Stimulated activated CD8-positive, alpha-beta memory T cell treated with anti-CD3 and anti-CD28 coated beads, Interleukin-4, amount 100 ng/mL, for 48 hours (primary cell): ENCODE measurements at places on chromosomes 1 and 21.
A peak's percentile ranks its signal among the peaks of the same experiment; 100 is the strongest.

- DNase-seq = no peak
Measured at GRCh38 chr1:72601035-72601674, 318.8 kb upstream of the NEGR1 start.

GRCh38 chr1:16298653-16299052, 53.6 kb downstream of the FBXO42 start:
- DNase-seq = no peak

- peak; percentile 33 for DNase-seq
Measured at GRCh38 chr21:37758982-37759381, 157.3 kb downstream of the KCNJ6 start.

DNA sequence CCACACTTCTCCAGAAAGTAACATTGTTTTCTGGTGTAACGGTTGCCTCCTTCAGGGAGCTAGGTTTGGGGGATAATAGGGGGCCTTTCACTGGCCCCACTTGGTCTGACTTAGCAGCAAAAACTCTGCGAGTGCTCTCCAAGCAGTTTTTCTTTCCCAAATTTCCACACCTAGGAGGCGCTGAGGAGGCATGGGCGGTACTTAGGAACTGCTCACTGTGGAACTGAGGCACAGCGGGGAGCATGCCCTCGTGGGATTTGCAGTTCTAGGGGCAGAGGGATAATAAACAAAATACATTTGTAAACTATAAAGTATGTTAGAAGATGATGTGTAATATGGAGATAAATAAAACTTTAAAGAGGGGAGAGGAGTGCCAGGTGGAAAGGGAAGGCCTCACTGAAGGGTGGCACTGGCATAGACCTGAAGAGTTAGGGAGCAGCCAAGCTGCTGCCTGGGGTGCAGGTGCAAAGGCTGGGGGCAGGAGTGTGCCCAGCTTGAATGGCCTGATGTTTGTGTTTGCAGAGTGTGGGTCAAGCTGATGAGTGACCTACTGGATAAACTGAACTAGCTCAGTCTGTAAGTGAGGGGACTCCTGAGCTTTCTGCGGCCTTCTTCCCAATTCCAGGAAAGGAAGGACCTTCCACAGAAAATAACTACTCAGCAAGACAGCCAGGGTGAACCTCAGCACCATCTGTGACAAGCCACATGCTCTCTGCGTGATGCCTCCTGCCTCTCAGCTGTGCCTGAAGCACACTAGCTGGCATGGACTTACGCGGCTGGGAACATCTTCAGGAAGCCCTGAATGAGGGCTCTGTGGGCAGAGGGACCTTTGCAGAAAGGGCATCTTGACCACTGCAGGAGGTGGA, 1.9 kb downstream of the EPHX1 start:
- DNase-seq = no peak

DNA sequence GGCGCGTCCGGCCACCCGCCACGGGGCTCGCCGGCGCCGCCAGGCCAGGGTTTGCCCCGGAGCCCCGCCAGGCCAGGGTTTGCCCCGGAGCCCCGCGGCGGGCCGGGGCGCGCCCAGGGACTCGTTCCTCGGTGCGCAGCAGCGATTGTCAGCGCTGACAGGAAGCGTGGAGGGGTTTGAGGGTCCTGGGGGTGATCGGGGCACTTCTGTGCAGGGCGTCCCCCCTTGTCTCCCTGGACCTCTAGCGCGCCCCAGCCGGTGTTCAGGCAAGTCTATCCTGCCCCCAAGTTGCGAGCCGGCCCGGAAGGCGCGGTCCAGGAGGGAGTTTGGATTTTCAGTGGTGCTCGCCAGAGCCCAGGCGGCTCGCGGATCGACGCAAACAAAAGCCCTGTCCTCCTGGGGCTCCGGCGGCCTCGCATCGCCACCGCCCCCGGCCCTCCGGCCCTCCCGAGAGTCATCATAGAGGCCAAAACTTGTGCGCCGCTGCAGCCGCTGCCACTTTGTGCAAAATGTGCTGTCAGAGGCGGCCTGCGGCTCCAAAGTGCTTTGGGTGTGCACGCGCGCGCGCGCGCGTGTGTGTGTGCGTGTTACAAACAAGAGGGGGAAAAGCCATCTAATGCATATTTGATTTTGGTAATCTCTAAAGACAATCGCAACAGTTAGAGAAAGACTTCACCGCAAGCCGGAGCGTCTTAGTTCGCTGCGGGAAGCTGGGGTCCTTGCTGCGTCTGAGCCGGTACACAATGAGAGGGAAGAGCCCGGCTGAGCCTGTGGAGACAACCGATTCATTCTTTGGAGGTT, 1.0 kb downstream of the ROR1 start:
- peak; percentile 30 for DNase-seq

DNA sequence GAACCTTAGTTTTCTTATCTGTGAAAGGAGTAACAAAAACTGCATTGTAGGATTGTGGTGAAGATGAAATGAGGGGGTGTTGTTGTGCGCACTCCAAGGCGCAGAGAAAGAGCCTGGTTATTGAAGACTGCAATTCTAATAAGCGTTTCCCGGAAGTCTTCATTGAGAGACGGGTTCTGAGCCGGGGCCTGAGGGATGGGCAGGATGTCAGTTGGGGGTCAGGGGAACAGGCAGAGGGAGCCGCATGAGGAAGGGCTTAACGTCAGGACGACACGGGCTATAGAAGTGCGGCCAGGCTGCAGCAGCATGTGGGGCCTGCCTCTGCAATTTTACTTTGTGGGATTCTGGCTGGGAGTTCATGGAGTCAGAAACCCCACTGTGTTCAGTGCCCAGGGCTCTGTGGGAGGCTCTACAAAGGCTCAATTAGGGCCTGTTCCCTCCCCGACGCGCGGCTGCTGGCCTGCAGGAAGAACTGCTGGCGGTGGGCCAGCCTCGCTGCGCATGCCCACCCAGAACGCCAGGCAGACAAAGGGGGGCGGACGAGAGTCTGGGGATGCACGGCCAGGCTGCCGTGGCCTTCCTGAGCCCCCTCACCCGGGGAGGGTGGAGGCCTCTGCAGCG, 20.7 kb downstream of the TRIM62 start:
- DNase-seq = no peak

GRCh38 chr1:240349695-240350094, 258.0 kb downstream of the FMN2 start:
- no peak for DNase-seq

DNA sequence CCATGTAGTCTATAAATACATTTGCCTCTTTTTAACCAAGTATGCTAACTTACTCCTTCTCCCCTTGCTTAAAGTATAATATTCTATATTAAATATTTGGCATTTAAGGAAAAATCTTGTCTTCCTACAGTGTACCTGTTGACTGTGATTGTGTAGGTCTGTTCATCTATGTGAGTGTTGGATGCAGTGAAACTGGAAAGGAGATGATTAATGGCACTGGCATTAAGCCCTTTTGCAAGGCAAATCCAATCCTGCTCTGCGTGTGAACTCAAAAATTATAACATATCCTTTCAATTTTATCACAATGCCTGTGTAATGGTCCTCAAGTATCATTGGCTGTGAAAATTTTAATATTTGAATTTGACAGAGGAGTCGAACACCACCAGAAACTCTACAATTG, 565.0 kb downstream of the KCNT2 start:
- DNase-seq = no peak

DNA sequence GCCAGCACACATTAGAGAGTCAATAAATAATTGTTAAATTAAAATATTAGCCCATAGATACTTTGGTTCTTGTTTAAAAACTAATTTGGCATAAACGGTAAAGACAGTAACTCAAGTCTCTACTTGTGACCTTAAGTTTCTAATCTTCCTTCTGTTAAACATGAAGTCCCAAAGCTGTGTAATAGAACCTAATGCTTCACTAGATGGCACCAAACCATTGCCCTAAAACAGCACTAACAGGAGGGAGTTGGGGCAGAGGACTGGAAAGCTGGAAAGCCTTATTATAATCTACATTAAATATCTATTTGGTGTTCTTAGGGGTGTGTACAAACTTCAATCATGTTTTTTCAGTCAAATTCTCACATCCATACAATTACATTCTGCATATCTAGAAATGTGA, 176.7 kb downstream of the OLFM3 start:
- no peak for DNase-seq

- peak; percentile 55 for DNase-seq
Measured at GRCh38 chr1:13725714-13726175, 25.8 kb downstream of the PRDM2 start.

GRCh38 chr1:39566441-39567137, 10.0 kb downstream of the PABPC4 start:
- no peak for DNase-seq

DNA sequence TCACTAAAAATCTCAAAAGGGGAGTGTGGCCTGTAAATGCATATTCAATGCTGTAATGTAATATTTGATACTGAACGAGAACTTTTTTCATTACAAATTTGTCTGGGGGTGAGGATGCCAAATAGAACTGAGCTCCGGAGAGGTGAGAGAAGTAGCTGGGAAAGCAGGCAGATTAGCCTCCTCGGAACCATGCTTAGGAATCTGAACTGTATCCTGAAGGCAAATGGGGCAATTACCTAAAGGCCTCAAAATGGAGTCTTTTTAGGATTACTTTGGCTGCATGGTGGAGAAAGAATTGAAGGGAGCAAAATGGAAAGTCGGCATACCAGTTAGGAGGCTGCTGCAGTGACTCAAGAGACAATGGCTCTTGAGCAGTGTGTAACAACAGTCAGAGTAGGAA, 178.8 kb downstream of the CDC7 start:
- no peak for DNase-seq

GRCh38 chr1:236799001-236799400, 3.9 kb downstream of the MTR start:
- no peak for DNase-seq

- no peak for DNase-seq
Measured at GRCh38 chr1:165376811-165377311, 20.3 kb upstream of the LMX1A start.

DNA sequence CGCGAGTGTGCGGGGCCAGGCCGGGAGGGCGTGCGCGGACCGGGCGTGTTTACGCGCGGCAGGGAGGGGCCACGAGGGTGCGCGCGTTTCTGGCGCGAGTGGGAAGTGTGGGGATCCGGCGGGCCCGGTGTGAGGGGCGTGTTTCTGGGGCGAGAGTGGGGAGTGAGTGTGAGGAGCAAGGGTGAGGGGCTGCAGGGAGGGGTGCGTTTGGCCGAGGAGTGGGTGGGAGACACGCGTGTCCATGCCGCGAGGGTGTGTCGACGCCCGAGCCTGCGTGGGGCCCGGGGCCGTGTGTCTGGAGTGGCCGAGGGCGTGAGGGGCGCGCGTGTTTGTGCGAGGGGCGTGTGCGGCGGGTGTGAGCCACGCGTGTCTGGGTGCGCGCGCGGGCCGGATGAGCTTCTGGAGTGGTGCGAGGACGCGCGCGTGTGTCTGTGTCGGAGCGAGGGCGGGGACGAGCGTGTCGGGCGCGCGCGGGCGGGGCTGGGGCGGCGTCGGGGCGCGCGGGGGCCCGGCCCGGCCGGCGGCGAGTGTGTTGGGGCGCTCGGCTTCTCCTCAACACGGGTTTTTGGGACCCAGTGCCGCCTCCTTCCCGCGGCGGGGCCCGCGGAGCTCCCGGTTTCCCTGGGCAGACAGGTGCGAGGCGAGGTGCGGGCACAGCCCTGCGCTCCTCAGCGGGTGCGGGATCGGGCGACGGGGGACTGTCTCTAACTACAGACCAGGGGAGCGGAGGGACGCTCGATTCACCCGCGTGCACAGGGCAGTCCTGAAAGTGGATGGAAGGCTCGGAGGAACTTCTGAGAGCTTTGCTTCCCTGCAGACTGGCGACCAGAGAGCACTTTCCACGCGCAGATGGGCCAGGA, 65.8 kb upstream of the VAMP3 start:
- peak; percentile 28 for DNase-seq

GRCh38 chr21:25569084-25569483, 38.2 kb downstream of the MRPL39 start:
- no peak for DNase-seq
